Endodermal cell (in vitro differentiated cells): ENCODE measurements at places on chromosomes 1 and 21.
A peak's percentile ranks its signal among the peaks of the same experiment; 100 is the strongest.

DNA sequence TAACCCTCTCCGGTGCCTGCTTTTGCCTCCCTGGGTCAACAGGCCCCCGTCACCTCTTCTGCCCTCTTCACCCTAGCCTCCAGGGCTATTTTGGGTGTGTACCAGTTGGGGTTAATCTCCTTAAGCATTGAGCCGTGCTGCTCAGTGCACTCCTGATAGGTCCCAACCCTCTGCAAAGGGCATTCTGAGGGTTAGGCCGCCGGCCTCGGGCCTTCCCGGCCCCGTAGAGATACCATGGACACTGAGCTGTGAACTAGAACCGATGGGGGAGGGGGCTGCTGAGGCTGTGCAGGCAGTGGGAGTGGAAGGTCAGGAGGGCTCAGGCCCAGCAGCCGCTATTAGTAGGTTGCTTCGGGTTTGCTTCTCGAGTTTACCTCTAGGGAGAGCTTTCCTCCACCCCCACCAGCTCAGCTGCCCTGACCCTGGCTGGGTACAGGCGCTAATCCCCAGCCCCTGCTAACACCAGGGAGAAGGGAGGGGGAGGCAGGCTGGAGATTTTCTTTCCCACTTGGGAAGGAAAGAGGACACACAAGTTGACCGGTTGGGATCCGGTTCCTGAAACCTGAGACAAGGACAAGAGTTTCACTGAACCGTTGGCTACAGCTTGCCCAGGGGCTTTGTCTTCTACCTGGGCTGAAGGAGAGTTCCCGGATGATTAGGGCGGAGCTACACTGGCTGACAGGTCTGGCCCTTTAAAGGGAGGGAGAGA lies 4.8 kb downstream of the LMOD1 start:
- H3K36me3 ChIP-seq: no peaks in the 10 kb centered on the region
- no peaks in the 10 kb centered on the region for H3K4me1 ChIP-seq
- peaks cover under 1% of the 10 kb centered on the region for H3K27me3 ChIP-seq
- H3K4me3 ChIP-seq: peak overlapping the region; percentile 61

GRCh38 chr1:65256860-65257708 lies 52.3 kb upstream of the DNAJC6 start:
- peaks cover 7% of the 10 kb centered on the region for H3K36me3 ChIP-seq
- peak overlapping the region; percentile 98 for H3K4me3 ChIP-seq
- H3K27me3 ChIP-seq: no peaks in the 10 kb centered on the region
- DNase-seq: no peak
- no peak overlapping the region for H3K27ac ChIP-seq
- H3K4me1 ChIP-seq: peaks cover 12% of the 10 kb centered on the region

DNA sequence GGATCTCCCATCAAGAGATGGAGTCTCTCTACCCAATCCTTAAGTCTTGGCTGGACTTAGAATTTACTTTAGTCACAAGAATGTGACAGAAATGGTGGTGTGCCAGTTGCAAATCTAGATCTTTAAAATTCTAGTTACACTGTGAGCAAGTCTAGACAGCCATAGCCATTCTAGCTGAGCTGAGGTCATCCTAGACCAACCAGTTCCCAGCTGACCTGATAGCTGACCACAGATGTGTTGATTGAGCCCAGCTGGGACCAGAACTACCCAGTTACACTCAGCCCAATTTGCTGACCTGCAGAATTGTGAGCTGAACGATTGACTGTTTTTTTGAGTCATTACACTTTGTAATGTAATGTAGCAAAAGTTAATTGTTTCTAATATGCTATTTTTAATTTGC lies 251.8 kb downstream of the ADGRL2 start:
- no peaks in the 10 kb centered on the region for H3K36me3 ChIP-seq
- no peak for DNase-seq
- no peak overlapping the region for H3K27ac ChIP-seq
- H3K4me1 ChIP-seq: no peaks in the 10 kb centered on the region
- H3K27me3 ChIP-seq: peaks cover 30% of the 10 kb centered on the region
- no peak overlapping the region for H3K4me3 ChIP-seq

DNA sequence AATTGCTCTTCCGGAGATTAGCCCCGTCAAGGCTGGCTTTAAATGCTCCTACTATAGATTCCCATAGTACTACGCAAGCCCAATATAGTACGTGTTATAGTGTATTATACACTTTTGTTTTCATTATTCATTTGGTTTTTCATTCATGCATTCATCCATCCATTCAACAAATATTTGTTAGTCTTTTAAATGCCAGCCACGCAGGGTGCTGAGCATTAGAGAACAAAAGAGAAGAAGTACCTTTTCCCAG lies 513 bp upstream of the RAB3GAP2 start:
- no peaks in the 10 kb centered on the region for H3K4me1 ChIP-seq
- no peaks in the 10 kb centered on the region for H3K27me3 ChIP-seq
- H3K4me3 ChIP-seq: peak overlapping the region; percentile 94
- no peak for DNase-seq

- no peak overlapping the region for H3K4me3 ChIP-seq
- no peaks in the 10 kb centered on the region for H3K4me1 ChIP-seq
- no peak for DNase-seq
Measured at GRCh38 chr1:222521299-222522104, 26.4 kb downstream of the HHIPL2 start.

GRCh38 chr1:225070972-225071371 lies 141.5 kb downstream of the DNAH14 start:
- DNase-seq: no peak
- H3K36me3 ChIP-seq: no peaks in the 10 kb centered on the region
- H3K4me3 ChIP-seq: no peak overlapping the region
- H3K27ac ChIP-seq: no peak overlapping the region

DNA sequence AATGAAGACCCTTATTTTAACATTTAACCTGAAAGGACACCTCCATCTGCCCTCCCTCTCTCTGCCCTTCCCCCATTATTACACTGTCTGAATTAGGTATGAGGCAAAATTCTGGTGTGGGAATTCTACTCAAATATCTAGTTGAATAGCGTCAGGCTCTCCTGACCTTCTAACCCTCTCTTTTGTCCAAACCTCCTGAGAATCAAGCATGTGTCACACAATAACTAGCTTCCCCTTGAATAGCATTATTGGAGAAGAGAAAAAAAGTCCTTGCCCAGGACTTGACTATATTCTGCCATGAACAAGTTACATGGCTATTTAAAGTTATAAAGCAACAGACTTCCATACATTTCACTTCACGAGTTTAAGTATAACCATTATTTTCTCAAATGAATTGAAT lies 35.5 kb downstream of the USH2A start:
- H3K27me3 ChIP-seq: no peaks in the 10 kb centered on the region
- no peaks in the 10 kb centered on the region for H3K36me3 ChIP-seq
- peak overlapping the region; percentile 92 for H3K27ac ChIP-seq

GRCh38 chr1:67347688-67348472 lies 40.2 kb downstream of the IL12RB2 start:
- no peaks in the 10 kb centered on the region for H3K27me3 ChIP-seq
- H3K27ac ChIP-seq: no peak overlapping the region
- no peak overlapping the region for H3K4me3 ChIP-seq
- H3K36me3 ChIP-seq: no peaks in the 10 kb centered on the region
- peak; percentile 83 for DNase-seq

GRCh38 chr1:2159124-2159523 lies 35.4 kb downstream of the FAAP20 start:
- H3K27ac ChIP-seq: no peak overlapping the region
- no peaks in the 10 kb centered on the region for H3K27me3 ChIP-seq
- H3K36me3 ChIP-seq: peaks cover 11% of the 10 kb centered on the region
- no peak for DNase-seq

DNA sequence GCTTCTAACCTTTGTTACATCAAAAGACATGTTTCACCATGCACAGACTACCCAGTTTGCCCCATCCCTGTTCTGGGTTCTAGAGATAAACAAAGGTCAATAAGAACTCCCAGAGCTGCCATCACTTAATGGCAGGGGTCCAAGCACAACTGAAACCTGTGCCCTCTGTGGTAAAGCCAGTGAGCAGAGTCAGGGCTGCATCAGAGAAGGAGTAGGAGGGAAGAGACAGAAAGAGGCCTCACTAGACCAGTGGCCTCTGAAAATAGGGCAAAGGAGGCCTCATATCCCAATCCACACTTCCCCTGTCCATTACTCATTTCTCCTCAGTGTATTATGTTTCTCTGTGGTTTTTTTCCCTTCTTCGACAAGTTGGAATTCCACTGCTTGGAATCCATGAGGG lies 10.2 kb downstream of the ATP1A2 start:
- no peaks in the 10 kb centered on the region for H3K36me3 ChIP-seq
- H3K27me3 ChIP-seq: no peaks in the 10 kb centered on the region
- H3K4me1 ChIP-seq: no peaks in the 10 kb centered on the region
- H3K27ac ChIP-seq: no peak overlapping the region

- no peaks in the 10 kb centered on the region for H3K36me3 ChIP-seq
- no peak overlapping the region for H3K27ac ChIP-seq
- no peaks in the 10 kb centered on the region for H3K27me3 ChIP-seq
- DNase-seq: no peak
Measured at GRCh38 chr1:198455966-198456365, 84.5 kb downstream of the ATP6V1G3 start.

DNA sequence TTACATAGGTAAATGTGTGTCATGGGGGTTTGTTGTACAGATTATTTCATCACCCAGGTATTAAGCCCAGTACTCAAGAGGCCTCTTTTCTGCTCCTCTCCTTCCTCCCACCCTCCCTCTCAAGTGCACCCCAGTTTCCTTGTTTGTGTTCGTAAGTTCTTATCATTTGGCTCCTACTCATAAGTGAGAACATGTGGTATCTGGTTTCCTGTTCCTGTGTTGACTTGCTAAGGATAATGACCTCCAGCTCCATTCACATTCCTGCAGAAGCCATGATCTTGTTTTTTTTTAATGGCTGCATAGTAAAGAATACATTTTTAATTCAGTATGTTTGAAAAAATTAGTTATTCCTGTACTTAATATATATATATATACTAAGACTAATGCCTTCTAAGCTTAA lies 107.7 kb downstream of the CLDN17 start:
- H3K27ac ChIP-seq: no peak overlapping the region
- H3K27me3 ChIP-seq: no peaks in the 10 kb centered on the region
- H3K36me3 ChIP-seq: no peaks in the 10 kb centered on the region
- H3K4me1 ChIP-seq: no peaks in the 10 kb centered on the region
- no peak overlapping the region for H3K4me3 ChIP-seq

DNA sequence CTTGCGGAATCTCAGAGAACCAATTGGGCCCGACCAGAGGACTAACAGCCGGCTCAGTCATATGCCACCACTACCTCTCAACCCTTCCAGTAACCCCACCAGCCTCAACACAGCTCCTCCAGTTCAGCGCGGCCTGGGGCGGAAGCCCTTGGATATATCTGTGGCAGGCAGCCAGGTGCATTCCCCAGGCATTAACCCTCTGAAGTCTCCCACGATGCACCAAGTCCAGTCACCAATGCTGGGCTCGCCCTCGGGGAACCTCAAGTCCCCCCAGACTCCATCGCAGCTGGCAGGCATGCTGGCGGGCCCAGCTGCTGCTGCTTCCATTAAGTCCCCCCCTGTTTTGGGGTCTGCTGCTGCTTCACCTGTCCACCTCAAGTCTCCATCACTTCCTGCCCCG lies 49.8 kb downstream of the ACP6 start:
- H3K27me3 ChIP-seq: no peaks in the 10 kb centered on the region
- H3K4me1 ChIP-seq: no peaks in the 10 kb centered on the region

DNA sequence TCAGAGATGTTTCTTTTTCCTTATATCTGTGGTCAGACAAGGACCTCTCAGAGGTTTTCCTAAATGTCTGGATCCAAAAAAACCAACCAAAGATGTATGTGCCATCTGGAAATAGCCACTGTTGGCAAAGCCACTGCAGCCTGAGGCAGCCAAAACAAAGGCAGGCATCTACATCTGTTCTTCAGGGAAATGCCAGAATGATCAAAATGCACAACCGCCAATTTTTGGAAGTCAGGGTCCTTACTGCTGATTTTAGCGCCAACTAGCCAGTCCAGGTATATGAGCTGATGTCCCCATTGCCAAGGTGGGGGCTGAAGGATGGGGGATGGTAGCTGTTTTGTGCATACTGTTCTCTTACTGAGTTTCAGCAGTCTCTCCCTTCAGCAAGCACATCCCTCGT lies 45.9 kb downstream of the SYT14 start:
- no peak overlapping the region for H3K27ac ChIP-seq
- H3K4me1 ChIP-seq: no peaks in the 10 kb centered on the region
- H3K4me3 ChIP-seq: no peak overlapping the region

- no peaks in the 10 kb centered on the region for H3K27me3 ChIP-seq
- no peak overlapping the region for H3K27ac ChIP-seq
- H3K36me3 ChIP-seq: no peaks in the 10 kb centered on the region
Measured at GRCh38 chr1:164709541-164710278, 150.7 kb downstream of the PBX1 start.

DNA sequence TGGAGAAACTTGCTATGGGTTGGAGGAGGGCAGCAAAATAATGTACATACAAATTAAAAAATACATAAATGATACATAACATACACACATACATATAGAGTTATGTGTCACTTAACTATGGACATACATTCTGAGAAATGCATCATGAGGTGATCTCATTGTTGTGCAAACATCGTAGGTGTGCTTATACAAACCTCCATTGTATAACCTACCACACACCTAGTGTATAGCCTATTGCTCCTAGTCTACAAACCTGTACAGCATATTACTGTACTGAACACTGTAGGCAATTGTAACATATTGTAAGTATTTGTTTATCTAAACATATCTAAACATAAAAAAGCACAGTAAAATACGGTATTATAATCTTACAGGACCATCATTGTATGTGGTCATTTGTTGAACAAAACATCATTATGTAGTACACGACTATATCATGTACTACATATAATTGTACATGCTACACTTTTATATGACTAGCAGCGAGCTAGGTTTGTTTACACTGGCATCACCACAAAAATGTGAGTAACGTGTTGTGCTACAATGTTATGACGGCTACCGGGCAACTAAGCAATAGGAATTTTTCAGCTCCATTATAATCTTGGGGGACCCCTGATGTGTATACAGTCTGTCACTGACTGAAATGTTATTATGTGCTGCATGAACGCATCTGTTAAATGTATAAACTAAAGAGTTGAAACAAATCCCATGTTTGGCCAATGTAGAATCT lies 35.5 kb downstream of the ITGB3BP start:
- no peak overlapping the region for H3K27ac ChIP-seq
- DNase-seq: no peak
- H3K4me1 ChIP-seq: no peaks in the 10 kb centered on the region
- no peaks in the 10 kb centered on the region for H3K27me3 ChIP-seq
- H3K4me3 ChIP-seq: no peak overlapping the region
- H3K36me3 ChIP-seq: no peaks in the 10 kb centered on the region

DNA sequence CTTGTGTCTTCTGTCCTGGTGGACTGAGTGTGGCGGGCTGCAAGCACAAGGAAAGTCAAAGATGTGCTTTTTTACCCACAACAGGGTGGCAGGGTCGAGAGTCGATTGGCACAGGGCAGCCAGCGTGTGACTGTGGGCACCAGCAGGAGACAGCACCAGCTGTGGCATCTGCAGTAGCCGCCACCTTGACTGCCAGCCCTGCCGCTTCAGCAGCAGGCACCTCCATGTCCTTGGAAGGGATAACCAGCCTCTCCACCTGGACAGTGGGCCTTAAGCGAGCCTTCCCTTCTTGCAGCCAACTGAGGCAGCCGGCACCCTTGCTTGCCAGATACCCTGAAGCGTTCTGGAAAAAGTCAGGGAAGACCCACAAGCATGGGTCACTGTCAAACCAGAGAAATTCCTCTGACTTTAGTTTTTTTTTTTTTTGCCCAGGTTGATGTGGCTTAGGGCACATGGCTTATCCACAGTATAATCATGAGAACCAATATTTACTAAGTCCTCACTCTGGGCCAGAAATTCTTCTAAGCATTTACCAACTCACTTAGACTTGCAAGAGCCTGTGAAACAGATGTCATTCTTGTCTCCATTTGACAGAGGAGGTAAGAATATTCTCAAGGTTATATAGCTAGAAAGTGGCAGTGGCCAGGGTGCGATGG lies 30.1 kb upstream of the PTGFRN start:
- H3K27ac ChIP-seq: peak overlapping the region; percentile 94
- H3K4me3 ChIP-seq: no peak overlapping the region
- no peaks in the 10 kb centered on the region for H3K36me3 ChIP-seq
- H3K27me3 ChIP-seq: no peaks in the 10 kb centered on the region
